ENCODE measurements at places on chromosomes 1 and 21.

DNA sequence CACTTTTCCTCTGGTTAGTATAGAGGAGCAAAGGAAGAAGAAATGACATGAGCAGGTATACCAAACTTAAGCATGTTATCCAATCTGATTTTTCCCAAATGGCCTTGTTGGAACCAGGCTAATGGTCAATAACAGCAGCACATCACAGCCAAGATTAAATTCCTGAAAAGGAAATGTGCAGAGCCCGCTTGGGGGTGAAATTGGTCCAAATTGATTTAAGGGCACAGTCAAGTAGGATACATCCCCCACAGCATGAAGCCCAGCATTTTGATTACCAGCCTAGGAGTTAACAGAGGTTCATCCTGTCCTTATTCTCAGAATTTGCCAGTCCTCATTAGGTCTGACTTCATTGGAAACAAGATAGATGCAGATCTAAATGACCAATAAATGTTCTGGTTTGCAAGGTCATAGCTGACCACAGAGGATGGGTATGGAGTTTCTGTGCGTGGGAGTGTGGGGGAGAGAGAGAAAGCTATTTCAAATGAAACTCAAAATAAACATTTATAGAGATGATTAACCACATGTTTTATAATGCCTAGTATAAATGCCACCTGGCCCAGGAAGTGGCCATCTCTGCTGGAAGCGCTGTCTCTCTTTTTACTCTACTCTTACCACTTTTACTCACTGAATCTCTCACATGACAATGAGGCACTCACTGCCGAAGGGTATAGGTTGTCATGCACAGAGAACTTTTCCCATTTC, 38.7 kb downstream of the RGS5 start:
- DNase-seq, result no peak

- DNase-seq, result no peak
These were observed 65.9 kb downstream of the LAMC1 start for GRCh38 chr1:183089025-183089639.

- DNase-seq, result no peak
These were observed 21.0 kb downstream of the PDE9A start for GRCh38 chr21:42674351-42674940.

DNA sequence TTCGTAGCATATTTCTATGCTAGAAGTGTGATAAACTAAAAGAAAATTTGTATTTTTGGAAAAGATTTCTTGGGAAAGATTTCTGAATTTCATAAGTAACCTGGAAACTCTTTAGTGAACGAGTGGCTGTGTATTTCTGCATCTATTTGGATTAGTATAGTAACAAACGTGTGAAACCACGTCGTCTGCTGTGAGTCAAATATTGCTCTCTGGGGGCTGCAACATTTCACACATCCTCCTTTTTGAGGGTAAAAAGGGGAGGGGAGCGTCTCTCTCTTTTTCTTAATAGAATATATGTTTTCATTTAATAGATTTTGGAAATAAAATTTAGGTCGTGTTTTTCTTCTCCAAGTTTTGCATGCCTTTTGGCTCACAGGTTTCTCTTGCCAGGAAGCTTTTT, 44.8 kb downstream of the LHX9 start:
- no peak for DNase-seq

GRCh38 chr1:162373541-162374260, 3.0 kb downstream of the SPATA46 start:
- no peak for DNase-seq

DNA sequence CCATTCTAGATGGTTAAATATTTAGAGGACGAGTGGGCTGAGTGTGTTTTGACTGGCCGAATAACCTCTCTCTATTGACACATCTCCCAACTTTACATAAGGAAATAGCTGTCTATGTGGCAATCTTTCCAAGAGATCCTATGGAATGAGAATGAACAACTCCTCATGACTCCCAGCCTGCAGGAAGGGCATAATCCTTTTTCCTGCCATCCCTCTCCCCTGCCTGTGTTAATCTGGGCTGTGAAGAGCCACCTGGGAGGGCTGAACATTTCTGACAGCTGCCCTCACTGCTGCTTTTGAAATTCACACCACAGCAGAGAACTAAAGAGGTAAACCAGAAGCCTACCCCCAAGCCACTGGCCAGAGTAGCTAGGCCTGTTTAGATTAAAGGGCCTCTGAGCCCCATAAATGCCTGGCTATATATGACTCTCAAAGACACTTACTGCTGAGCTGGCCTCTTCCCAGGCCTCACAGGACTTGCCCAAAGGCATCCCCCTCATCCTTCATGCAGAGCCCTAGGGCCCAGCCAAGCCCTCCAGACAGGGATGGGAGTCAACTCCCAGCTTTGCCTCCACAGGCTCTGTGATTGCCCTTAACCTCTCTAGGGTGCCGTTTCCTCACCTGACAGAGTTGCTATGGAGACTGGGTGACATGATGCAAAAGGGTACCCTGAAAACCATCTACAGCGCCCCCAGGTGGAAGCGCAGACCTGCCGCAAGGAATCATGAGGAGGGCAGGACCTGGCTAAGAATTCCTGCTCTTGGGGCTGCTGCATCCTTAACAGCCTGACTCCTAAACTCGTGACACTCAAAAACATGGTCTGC, 42.0 kb upstream of the LDLRAP1 start:
- no peak for DNase-seq

DNA sequence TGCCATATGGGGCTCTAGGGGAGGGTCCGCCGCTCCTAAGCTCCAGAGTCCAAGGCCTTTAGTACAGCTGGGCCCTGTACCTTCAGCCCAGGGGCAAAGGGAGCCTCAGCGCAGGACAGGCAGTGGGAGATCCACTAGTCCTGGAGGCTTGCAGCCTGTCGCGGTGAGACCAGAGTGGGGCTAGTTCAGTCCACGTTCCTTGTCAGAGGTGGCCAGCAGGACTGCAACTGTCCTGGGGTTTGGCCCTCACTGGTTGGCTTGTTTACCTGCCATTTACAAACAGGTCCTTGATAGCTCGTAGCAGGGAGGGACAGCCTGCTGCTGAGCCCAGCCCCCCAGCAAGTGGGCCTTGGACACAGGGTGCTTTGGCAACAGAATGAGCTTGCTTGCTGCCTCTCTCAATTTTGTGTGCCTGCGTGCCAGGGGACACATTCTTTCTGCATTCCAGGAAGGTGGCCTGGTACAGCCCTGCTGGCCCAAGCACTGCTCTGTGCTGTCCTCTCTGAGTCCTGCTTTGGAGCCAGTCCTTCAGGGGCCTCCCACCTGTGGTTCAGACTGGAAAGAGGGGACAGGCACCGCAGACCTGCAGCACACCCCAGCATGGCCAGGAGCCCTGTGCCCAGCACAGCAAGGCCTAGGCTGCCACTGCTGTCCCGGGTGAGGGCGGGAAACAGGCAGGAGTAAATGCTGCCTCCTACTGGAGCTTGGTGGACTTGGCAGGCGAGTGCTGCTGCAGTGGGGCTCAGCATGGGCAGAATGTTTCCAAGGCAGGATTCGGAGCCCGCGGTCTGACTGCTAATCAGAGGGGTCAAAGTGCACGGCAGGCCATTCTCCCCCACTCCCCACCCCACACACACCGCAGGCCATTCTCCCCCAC, 15.2 kb downstream of the H6PD start:
- no peak for DNase-seq

- DNase-seq, result no peak
These were observed 310.1 kb downstream of the DPYD start for GRCh38 chr1:97610748-97611147.

GRCh38 chr1:21818656-21819055, 6.6 kb downstream of the LDLRAD2 start:
- DNase-seq, result no peak

- DNase-seq, result no peak
These were observed 38.0 kb upstream of the HMGN1 start for GRCh38 chr21:39386899-39387298.

- DNase-seq, result no peak
These were observed 7.6 kb upstream of the AIM2 start for GRCh38 chr1:159084152-159084551.

- DNase-seq, result no peak
These were observed 389.1 kb downstream of the HLX start for GRCh38 chr1:221268295-221268694.

DNA sequence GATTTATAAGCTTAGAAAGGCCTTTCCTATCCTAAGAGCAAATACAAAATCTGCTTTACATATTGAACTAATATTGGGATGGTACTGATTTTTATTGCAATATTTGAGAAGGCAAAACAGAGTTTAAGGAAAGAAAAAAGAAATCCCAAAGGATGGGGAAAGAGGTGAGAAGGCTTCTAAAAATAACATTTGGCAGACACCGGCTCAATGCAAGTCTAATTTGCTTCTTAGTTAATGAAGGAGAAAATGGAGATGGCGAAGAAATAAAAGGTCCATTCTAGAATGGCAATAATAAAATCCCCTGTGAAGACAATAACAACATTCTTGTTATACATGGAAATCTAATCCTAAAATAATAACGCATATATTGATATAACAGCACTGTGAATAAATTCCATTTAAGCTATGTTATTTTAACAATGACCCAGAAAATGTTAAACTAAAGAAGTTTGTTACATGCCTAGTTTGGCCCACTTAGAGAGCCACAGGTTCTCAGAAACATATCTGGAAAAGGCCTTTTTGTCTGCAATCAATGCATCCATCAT, 117.7 kb downstream of the HLCS start:
- DNase-seq, result no peak

GRCh38 chr1:174153085-174153824, 6.1 kb upstream of the RABGAP1L start:
- peak; percentile 6 for DNase-seq

- no peak for DNase-seq
These were observed 67.6 kb upstream of the NBPF3 start for GRCh38 chr1:21372383-21372782.

DNA sequence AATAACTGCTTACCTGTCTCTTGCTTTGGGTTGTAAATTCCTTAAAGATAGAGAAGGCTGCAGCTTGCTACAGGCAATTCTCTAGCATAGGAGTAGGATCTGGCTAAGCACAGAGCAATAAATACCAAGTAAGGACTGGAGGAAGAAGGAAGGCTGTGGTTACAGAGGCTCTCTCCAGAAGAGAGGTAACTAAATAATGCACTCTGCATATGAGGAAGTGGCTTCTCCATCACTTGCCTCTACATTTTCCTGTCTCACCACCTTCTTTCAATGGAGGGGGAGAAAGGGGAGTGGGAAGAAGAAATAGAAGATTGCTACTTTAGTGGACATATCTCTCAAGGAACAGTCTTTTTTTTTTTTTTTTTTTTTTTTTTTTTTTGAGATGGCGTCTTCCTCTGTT, 60.9 kb upstream of the LAX1 start:
- no peak for DNase-seq

GRCh38 chr1:226268421-226269124, 40.4 kb downstream of the LIN9 start:
- DNase-seq, result no peak

DNA sequence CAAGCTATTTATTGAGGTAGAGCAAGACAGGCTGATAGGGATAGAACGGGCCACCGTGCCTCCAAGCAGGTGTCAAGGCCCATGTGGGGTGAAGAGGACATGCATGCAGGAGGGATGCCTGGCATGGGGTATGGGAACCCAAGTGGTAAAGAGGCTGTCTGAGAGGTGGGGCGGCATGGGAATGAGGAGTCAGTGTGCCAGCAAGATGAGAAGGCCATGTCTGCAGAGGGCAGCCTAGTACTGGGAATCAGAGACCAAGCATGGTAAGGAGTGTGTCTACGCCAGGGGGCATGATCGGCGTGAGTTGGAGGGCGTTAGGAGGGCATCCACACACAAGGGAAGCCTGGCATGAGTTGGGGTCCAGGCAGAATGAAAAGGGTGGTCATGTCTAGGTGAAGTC, 303.7 kb upstream of the PLD5 start:
- no peak for DNase-seq

DNA sequence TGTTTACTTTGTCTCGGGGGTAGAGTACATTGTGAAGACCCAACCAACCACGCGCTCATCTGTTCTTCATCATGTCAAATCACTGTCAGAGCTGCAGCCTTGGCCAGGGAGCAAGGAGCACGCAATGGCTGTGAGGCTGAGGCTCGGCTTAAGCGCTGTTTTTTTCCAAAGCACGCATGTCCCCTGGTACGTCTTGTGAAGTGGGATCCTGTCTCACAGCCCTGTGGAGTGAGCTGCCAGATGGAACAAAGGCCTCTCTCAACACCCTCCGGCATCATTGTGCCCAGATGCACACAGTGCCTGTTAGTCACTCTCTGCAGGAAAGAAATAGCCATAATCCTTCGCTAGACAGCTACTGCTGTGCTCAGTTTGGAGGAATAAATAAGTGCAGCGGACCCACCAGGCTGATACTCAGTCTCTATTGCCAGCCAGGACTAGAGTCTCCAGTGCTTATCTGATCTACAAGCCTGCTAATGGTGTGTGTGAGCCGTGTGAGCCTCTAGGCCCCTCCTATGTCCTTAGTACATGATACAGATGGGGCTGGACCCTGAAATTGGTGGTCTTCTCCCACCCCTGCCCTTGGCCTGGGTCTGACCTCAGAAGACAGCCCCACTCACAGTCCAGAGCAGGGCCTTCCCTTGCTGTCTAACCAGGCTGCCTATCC, 91.3 kb upstream of the COA6 start:
- no peak for DNase-seq

- DNase-seq, result no peak
These were observed 7.1 kb upstream of the KRTAP10-4 start for GRCh38 chr21:44566403-44566802.

GRCh38 chr1:227924833-227925574, 22.7 kb downstream of the WNT9A start:
- DNase-seq, result no peak

DNA sequence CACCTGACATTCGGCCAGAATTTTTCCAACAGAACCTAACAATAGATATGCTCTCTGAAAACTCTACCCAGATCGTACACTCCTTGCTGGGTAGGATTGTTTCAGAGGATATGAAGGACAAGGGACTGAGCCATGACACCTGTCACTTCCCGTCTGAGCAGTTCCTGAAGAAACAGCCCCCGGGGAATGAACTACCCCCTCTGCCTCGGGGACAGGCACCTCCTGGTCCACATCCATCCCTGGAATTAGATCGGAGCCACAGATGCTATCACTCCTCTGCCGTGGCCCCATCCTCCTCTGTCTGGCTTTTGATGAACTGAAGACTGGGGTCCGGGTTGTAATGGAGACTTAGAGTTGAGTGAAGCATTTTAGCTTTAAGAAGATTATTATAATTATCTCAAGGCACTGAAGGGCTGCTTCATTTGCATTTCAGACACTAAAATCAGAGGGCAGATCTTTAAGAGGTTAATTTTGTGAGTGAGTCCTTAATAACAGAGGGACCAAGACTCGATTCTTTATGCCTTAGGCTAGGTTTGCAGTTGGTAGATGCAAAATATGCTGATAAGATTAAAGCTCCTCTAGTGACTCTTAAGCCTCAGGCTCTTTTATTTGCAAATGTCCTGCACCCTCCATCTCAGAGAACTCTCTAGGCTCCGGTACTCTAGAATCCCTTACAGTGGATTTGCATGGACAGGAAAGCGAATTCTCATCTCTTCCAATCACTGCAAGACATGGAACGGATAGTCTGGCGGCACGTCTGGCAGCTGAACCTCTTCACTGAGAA, 333.8 kb downstream of the KIF26B start:
- no peak for DNase-seq

DNA sequence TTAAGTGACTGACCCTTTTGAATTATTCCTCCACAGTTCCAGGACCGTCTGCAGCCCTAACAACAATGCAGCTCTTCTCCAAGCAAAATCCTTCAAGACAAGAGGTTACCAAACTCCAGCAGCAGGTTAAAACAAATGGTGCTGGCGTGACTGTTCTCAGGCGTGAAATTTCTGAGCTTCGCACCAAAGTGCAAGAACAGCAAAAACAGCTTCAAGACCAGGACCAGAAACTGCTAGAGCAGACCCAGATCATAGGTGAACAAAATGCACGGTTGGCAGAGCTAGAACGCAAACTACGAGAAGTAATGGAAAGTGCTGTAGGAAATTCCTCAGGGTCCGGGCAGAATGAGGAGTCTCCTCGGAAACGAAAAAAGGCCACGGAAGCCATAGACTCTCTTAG, 25.7 kb upstream of the DEGS1 start:
- DNase-seq, result no peak

GRCh38 chr1:208024406-208024805, 113.5 kb upstream of the CD34 start:
- DNase-seq, result no peak
